ENCODE measurements at places on chromosomes 4 and X.

DNA sequence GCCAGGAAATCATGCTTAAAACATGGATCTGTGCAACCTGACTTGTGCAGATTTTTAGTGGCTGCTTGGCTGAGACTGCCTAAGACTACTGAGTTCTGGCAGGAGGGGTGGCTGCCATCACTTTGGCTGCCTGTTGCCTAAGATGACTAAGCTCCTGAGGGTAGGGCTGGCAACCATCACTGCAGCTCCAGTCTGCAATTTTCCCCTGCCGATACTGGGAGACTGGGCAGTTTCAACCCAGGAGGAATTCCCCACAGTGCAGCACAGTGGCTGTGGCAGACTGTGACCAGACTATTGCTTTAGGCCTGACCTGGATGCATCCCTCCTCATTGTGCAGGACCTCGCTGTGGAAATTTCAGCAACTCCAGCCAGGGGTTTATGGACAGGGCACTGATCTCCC is 544.9 kb downstream of the ANKRD50 start:
- no peak for DNase-seq

DNA sequence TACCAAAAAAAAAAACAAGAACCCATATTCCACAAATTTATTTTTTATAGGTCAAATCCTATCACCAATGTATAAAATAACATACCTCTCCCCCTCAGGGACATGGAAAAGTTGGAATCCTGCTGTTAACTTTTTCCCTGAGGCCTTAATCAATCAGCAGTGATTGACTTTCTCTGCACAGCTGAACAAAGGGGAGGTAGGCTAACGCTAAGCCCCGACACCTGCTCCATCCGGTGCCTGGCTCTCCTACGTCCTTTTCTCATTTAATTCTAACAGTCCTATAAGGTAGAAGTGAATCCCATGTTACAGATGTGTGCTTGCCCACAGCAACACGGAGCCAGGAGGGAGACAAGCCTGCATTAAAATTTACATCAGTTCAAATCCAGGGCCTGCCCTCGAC is 2.8 kb downstream of the CENPU start:
- no peak for DNase-seq

DNA sequence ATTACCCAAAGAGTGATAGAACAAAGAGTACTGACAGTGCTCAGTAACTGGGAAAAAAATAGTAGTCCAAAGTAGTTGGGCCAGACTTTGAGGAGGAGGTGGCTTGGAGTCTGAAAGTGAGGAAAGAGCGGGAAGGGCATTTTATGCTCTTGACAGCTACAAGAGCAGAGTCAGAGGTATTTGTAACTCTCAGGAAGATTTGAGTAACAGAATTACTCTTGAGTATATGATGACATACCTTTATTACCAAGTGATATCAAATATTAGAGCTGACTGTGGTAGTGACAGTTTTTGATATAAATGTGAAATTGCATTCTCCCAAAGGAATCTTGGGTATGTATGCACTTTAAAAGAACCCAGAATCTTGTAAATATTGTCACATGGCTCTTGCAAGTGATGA is 2.2 kb downstream of the SLAIN2 start:
- DNase-seq = peak; percentile 18

DNA sequence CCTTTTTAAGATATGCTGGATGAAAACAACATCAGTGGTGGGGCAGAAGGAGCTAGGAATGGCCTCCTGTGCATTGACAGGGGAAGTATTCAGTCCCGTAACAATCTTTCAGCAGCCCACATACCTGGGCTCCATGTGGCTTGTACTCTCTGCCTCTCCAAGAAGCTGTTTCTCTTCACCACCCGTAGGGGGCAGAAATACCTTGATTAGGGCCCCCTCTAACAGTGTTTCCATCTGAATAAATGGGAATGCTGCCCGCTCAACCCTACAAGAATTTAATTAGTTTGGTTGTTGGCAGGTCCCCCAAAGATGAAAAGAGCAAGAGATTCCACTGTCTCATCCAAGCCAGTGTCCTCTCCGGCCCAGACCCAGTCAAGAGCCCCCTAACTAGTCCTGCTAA is 155.2 kb downstream of the SMIM20 start:
- peak; percentile 35 for DNase-seq

DNA sequence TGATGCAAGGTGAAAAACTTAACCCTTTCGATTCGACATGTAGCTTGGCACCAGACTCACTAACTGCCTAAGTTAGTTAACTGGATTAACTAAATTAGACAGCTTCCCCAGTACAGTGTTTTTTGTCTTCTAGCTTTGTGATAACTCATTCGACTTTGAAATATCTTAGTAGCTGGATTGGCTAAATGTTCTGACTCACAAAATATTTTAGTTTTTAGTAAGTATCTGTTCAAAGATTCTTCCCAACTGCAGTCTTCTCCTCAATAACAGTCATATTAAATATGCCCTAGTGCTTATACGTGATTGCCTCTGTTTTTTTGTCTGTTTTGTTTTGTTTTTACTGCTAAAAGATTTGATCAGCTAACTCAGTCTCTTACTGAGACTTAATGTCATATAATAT is 102.9 kb downstream of the KCNIP4 start:
- peak; percentile 27 for DNase-seq

DNA sequence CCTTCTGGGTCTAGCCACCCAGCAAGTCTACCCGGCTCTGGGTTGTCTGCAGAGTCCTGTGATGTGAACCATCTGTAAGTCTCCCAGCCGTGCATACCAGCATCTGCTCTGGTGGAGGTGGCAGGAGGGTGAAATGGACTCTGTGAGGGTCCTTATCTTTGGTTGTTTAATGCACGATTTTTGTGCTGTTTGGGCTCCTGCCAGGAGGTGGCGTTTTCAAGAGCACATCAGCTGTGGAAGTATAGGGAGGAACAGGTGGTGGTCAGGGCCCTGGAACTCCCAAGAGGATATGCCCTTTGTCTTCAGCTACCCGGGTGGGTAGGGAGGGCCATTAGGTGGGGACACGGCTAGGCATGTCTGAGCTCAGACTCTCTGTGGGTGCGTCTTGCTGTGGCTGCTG is 66.5 kb upstream of the ZFP42 start:
- no peak for DNase-seq

DNA sequence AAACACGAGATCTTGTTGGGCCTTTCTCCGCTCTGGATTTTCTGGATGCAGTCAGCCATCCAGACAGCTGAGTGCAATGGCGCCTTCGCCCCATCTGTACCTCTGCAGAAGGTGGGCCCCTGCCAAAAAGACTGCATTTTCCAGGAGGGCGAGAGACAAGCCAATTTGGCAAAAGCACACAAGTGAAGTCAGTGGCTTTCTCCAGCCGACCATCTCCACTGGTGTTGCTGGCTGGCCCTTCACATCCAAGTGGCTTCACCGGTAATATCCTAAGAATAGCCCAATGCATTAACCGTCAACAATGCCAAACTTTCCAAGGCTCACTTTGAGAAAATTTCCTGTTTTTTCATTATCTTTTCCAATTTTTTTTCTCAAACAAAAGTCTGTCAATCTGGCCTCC is 96.2 kb upstream of the MXRA5 start:
- no peak for DNase-seq

- peak; percentile 13 for DNase-seq
Observed at GRCh38 chr4:109155682-109156283, 146.7 kb downstream of the COL25A1 start.

DNA sequence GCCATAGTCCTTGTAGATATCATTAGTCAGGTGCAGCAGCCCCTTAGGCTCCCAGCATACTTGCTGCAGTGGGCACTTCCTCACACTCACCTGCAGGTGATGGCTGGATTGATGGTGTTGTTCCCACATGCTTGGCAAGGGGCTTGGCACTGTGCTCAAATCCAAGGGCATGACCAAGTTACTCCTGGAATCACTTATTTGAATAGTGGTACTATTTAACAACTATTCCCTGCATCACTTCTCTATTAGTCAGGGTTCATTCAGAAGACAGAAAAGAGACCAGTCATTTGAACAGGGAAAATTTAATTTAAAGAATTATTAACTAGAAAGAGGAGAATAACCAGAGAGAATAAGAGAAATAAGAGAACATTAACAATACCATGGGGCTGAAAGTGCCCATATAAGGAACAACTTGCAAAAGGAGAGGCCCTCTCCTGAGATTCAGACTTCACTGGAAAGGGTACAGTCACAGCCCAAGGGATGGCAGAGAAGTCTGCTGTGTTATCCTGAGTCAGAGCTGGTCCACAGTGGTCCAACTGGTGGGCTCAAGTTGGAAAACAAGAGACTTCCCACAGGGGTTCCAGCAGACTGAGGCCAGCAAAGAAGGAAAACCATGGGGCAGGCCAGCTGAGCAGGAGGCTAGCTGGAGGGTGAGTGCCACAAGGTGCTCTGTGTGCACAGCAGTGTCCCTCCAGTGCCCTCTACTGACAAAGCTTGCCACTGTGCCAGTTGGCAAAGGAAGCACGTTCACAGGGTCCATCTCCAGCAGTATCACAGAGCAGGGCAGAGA is 9.8 kb downstream of the SPP1 start:
- DNase-seq = peak; percentile 52

GRCh38 chr4:165222651-165222994 is 15.3 kb downstream of the KLHL2 start:
- DNase-seq = no peak

- no peak for DNase-seq
Observed at GRCh38 chrX:70478526-70479245, 34.1 kb downstream of the DLG3 start.

DNA sequence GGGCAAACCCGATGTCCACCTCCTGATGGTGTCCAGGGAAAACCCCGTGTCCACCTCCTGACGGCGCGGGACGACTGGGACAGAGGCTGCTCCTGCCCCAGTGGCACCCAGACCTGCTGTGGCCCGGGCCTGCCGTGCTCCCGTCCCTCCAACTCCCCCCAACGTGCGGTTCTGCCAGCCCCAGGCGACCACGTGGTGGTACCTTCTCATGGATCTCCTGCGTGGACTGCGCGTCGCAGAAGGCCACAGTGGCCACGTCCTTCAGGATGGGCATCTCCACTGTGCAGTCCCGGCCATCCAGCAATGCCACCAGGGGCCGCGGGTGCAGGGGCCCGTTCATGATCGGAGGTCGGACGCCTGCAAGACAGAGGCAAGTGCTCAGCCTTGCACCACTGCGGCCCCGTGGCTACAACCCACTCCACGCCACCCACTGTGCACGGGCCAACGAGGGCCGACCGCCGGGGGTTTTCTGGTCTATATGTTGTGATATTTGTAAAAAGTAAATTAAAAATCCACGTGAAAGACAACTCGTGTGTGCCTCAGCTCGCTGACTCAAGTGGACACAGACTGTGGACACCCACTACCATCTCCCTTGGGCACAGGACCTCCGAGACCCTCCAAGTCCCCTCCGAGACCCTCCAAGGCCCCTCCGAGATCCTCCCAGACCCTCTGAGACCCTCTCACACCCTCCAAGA is 10.8 kb downstream of the CTBP1 start:
- no peak for DNase-seq

- peak; percentile 32 for DNase-seq
Observed at GRCh38 chr4:39259571-39260330, 77.4 kb downstream of the WDR19 start.

GRCh38 chrX:118627084-118627758 is 100.2 kb upstream of the IL13RA1 start:
- DNase-seq = no peak

DNA sequence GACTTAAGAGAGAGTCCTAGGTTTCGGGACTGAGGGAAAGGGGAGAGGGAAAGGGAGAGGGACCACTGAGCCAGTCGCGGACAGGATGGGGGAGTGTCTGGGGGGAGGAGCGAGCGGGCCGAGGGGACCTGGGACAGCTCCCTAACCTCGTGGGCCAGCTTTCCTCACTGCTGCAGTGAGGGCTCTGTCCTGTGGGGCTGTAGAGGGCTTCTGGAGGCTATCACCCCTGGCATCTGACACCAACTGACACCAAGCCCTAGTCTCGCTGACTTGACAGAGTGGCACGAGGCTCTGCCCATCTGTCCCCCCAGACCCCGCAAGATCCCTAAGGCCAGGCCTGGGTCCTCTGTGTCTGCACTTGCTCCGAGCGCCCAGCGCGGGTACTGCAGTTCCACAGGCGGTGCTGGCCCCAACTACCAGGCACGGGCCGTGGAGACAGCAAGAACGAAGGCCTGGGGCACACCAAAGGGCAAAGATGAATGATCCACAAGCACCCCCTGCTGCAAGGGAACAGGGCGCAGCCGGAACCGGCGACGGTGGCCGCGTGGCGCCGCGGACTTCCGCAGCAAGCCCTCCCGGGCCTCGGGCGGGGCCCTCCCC is 465 bp downstream of the HAUS7 start:
- DNase-seq = peak; percentile 3

DNA sequence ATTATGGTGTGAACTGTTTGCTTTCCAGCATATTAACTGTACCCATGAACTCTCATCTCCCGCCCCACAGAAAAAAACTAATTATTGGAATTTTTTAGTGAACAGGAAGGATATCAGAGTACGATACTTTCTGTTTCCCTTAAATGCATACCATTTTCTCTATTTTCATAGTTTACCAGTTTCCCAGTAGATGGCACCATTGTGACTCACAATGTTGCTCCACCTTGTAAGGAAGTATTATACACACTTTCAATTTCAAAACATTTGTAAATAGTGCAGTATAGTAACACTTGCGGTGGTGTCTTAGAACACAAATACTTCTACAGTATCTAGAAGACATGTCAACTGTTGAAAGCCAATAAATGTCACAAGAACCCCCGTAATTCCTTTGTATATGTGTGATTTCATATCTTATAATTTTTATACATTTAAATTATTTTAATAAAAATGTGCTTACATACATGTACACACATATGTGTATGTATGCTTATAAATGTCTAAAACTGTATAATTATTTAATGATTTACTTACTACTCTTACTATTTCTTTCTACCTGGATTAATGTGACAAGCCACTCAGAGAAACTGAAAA is 167.3 kb downstream of the SLIT2 start:
- DNase-seq = peak; percentile 71

- DNase-seq = no peak
Observed at GRCh38 chr4:38623260-38623659, 40.7 kb upstream of the KLF3 start.

DNA sequence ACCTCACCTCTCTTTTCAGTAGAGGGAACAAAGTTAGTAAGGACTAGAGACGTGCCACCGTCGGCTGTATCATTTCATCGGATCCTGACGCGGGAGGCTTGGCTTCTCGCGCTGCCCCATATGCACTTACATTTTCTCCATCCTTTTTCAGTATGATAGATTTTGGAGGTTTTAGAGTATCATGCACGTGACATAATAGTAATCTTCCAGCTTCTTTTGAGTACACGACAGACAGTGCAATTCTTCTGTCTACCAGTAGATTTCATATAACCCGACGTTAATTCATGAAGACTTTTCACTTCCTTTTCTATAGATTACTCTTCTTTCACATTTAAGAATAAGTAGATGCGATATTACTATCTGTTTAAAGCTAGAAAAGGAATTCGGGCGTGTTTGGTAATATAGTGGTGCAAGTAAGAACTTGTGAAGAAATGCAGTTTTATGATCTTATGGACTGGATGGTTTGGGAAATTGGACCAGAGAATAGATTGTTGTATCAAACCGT is 1.0 kb downstream of the CDS1 start:
- DNase-seq = no peak
